ENCODE measurements at places on chromosomes 7 and 10.
A peak's percentile ranks its signal among the peaks of the same experiment; 100 is the strongest.

GRCh38 chr10:58280477-58280876, 11.5 kb downstream of the CISD1 start:
- DNase-seq = no peak

DNA sequence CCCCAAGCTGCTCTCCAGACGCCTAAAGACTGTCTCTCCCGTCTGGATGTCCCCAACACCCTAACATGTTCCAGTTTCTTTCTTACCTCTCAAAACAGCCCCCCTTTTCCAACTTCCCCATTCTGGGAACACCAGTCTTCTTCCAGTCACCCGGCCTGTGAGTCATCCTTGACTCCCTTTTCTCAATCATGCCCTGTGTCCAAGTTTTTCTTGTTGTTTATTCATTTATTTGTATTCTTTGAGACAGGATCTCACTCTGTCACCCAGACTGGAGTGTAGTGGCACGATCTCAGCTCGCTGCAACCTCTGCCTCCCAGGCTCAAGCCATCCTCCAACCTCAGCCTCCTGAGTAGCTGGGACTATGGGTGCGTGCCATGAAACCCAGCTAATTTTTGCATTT, 15.6 kb downstream of the SNX10 start:
- no peak for DNase-seq

- no peak for DNase-seq
Measured at GRCh38 chr7:50185208-50185607, 92.2 kb upstream of the ZPBP start.

GRCh38 chr10:52779541-52780390, 7.2 kb upstream of the MBL2 start:
- no peak for DNase-seq

DNA sequence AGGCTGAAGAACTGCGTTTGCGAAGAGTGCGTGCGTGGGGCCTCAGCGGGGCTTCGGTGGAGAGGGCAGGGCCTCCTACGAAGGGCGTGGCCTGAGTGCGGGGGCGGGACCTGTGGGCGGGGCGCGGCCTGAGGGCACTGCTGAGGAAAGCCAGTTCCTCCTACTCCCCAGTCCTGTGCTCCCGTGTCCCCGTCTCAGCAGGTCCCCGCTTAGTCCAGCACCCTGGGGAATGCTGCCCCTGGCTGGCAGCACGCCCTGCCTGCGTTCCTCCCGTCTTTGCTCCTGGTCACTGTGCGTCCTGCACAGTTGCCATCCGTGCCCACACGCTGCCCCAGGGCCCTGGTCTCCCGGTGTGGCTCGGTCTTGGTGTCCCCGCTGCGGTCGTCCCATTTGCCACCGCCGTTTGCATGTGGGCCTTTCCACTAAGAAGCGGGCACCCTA, 177.1 kb downstream of the ZNF248 start:
- DNase-seq = no peak

DNA sequence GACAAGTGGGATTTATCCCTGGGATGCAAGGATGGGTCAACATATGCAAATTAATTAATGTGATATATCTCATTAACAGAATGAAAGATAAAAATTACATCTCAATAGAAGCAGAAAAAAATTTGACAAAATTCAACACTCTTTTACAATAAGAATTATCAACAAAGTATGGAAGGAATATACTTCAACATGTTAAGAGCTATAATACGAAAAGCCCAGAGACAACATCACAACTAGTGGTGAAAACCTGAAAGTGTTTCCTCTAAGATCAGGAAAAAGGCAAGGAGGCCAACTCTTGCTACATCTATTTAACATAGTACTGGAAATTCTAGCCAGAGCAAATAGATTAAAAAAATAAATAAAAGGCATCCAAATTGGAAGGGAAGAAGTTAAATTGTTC, 970.0 kb upstream of the POT1 start:
- no peak for DNase-seq

GRCh38 chr10:101840741-101841453, 2.7 kb downstream of the KCNIP2 start:
- DNase-seq = peak; percentile 39

DNA sequence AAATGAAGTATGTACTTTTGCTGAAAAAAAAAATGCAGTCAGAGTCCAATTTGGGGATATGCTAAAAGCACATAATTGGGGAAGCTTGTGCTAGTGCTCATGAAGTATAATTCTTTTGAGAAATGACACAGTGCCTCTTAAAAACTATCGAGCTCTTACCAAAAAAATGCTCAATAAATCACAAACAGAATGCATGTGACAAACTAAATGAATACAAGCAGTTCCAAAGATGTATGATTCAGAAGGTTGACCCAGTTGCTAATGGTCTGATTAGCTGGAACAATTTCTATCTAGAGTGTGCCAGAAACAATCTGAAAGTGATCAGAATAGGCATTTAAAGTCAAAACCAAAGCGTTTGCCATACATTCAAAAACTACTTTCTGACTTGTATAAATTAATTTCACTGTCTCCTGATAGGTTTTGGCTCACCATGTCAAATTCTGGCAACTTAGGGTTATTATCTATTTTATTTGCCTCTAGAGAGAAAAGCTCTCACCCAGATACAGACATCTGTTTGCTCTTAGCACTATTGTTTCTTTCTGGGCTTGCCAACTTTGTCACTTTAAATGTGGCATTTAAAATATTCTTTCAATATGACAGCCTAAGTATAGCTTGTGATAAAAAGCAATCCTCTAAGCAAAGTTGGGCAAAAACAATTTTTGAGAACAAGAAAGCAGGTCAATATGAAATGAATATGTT, 114.7 kb upstream of the AHR start:
- no peak for DNase-seq

- DNase-seq = no peak
Measured at GRCh38 chr10:7480742-7481367, 70.0 kb upstream of the SFMBT2 start.

DNA sequence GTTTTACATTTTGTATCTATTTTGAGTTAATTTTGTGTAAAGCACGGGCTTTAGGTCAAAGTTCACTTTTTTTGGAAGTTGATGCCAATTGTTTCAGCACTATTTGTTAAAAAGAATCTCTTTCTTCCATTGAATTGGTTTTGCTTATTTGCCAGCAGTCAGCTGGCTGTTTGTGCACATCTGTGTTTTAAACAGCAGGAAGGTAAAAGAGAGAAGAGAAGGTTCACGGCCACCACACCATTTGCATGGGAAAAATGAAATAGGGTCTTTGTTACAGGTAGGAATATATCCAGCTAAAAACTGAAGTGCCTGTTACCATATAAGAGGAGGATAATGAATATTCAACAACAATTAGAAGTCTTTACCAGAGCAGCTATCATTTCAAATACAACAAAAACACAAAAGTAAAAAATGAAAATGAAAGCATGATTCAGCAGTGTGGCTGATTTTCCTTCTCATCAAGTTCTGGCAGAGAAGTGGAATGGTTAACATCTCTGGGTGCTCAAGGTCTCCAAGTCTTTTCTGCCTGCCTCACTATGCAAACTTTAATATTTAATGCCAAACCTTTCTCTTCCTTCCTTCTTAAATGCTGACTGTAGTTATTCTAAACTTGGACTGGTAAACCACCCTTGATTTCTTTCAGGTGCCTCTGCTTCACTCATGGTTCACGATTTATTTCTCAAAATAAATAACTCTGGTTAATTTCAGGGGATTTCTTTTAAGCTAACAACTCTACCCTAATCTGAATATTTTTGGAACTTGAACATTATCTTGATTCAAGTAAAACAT, 841.5 kb downstream of the GRM8 start:
- DNase-seq = no peak

All from NCI-H187 treated with DMSO at 0.1 percent for 48 hours (cell line).